AG10803 (cell line): ENCODE measurements at places on chromosomes 12 and 14.

- DNase-seq, result no peak
Measured at GRCh38 chr12:131432532-131433260, 278.2 kb upstream of the SFSWAP start.

DNA sequence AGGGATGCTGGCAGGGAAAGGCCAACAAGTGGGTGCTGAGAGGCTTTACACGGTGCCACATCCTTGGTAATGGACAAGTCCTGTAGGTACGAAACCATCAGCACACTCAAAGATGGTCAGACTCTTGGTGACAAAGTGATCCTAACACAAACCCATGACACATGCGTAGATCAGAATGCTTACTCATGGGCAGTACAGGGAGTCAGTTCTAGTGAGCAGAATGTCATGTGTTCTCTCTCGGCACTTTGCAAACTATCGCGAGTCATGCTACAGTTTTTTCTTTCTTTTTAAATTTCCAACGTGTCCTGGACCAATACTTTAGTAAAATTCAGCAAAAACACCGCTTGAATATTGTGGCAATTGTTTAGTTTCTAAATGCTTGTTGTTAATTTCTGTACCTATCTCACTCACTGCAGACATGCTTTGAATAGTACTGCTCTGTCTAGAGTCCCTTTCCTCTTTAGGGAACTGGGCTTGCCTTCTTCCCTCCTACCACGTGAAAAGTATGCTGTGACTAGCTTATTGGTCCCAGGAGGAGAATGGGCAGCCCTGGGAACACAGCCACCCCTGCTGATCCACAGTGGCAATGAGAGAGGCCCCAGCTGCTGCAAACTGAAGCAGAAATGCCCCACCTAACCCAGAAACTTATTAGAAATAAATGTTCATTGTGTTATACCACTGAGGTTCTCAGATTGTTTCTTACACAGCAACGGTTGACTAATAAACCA is 62.4 kb downstream of the UBR7 start:
- DNase-seq, result peak; percentile 57

DNA sequence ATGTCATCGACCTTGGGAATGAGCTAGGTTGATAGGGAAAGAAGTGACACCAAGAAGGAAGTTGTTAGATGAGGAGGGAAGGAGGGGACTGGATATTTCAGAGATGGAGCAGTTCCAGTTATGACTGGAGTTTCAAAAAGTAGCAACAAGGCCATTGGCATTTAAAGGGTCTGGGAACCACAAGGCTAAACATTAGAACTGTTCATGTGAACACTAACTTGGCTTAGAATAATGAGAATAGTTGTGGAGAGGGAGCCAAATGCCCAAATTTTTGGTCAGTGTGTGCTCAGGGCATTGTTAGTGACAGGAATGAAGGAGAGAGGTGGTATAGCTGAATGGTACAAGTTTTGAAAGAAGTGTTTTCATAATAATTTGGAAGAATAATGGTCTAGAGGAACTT is 16.8 kb downstream of the IFT43 start:
- no peak for DNase-seq

GRCh38 chr14:91360490-91361232 is 57.0 kb downstream of the CCDC88C start:
- DNase-seq, result no peak

- no peak for DNase-seq
Measured at GRCh38 chr14:96405677-96406076, 13.7 kb downstream of the AK7 start.

- DNase-seq, result peak; percentile 63
Measured at GRCh38 chr12:57816855-57817151, 1.7 kb downstream of the AVIL start.

DNA sequence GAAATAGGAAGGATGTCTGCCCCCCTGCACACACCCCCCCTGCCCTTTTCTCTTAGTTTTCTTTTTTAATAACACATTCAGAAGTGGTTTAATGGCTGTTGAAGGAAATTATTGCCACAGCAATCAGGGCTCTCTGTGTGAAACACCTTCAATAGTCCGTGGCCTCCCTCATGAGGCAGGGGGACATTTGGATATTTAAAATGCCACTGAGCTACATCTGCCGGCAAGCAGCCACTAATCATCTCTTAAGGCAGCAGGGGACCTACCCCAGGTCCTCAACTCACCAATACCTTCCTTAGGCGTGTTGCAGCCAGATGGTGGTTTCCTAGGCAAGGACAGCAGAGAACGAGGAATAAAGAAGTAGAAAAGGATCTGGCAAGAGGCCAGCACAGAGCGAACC is 283.2 kb downstream of the TTC8 start:
- DNase-seq, result no peak

- DNase-seq, result no peak
Measured at GRCh38 chr12:111775205-111776193, 8.8 kb downstream of the ALDH2 start.

DNA sequence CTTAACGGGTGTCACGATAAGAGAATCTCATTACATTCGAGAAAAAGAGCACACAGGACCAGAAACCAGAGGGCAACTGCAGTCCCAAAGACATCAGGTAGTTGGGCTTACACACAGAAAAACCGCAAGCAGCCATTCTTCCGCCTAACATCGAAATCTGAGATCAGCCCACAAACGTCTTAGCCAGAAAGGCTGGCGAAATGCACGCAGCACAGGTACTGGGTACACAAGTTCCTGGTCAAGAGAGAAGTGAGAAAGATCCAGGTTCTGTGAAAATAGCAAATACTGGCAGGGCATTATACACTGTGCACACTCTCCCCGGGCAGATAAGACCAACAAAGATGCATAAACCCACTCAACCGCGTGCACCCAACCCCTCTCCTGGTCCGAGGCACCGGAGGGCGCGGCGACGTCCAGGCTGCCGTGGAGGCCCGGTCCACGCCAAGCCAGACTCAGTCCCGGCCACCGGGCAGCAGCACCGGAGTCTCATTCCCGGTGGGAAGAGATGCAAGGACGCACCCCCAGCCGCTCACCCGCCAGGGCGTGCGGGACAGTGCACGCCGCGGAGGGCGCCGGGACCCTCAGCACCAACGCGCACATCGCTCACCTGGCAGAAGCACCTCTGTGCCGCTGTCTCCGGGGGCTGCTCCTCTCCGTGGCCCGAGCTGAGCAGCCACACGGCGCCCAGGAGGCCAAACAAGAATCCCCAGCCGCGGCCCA is 437 bp downstream of the ERO1A start:
- peak; percentile 30 for DNase-seq

DNA sequence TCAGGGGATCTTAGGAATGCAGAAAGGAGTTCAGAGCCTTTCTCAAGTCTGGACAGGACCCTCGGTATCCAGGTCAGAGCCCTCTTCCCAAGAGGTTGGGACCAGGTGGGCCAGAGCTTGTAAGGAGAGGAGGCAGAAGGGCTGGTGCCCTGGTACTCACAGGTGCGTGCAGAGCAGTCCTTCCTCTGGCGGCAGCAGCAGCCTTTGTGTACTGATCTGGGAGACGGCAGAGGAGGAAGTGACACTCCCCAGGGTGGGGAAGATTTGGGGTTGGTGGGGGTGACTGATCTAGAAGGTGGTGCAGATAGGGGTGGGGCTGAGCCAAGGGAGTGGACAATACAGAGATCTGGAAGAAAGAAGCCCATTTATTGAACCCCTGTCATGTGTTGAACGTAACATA is at the start of gene ITGB7:
Gene ITGB7 (minus strand): TSS at position 210 of the 400 bp plus-strand sequence. CDS start 6,808 bp downstream, outside the sequence.
- DNase-seq, result no peak

- peak; percentile 3 for DNase-seq
Measured at GRCh38 chr12:113555226-113555625, 83.6 kb upstream of the LHX5 start.

- DNase-seq, result no peak
Measured at GRCh38 chr12:31298515-31298910, 27.4 kb downstream of the SINHCAF start.

DNA sequence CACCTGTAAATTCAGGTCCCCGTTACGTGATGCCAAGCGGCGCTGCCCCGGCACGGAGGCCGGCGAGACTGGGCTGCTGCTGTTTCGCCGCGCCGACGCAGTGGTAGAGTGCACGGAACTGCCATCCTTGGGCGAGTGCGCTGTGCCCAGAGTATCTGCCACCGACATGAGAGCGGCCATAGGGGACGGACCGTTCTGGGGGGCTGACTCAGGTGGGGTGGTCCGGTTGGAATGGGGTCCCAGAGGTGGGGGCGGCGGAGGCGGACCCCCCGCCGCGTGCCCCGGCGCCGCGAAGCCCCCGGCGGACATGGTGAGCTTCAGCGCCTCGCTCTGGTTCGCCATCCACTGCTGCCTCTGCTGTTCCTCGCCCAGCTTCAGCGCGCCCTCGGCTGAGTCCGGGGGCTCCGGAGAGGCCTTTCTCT is 2.8 kb downstream of the IRF2BPL start:
- no peak for DNase-seq

GRCh38 chr12:67802731-67803130 is 154.2 kb downstream of the DYRK2 start:
- no peak for DNase-seq

DNA sequence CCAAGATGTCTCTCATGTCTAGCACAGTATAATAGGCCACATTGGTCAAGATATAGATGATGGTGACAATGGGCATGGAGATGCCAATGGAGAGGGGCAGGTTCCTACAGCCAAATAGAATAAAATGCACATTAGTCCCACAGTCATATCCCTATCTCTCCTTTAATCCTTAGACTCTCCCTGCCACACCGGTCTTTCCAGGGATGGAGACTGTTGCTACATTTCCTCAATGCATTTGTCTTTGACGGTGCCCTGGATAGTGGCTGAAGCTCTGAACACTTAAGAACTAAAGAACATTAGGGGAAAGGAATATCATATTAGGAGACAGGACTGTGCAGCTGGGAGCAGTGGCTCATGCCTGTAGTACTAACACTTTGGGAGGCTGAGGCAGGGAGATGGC is 9.7 kb downstream of the OXA1L start:
- DNase-seq, result no peak

DNA sequence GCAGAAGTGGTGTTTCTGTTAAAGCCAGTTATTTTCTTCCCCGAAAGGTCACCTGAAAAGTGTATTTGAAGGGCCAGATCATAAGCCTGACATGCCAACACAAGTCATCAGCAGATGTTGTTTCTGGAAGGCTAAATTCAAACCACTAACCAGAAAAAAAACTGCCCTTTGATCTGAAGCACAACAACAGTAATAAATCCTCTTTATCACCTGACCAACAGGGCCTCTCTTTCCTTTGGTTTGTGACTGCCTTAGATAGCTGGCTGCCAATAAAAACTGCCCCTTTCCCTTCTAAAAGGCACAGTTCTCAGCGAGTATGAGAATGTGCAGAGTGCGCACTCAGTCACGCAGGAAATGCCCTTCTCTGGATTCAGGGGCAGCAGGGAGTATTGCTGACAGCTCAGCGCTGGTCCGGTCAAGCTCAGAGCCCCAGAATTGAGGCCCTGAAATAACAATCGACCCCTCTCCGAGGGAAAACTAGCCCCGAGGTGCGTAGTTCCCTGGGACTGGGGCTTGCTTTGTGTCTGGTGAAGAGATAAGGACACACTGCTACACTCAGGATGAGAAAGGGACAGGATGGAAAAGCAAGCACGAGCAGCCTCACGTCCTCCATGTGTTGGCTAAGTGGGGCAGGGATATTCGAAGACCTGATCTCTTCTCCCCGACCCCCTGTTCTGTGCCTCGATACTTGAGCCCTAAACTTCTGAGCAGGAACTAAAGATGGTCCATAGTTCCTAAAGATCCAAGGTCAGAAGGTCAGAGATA is 184.2 kb upstream of the GZMB start:
- DNase-seq, result no peak

DNA sequence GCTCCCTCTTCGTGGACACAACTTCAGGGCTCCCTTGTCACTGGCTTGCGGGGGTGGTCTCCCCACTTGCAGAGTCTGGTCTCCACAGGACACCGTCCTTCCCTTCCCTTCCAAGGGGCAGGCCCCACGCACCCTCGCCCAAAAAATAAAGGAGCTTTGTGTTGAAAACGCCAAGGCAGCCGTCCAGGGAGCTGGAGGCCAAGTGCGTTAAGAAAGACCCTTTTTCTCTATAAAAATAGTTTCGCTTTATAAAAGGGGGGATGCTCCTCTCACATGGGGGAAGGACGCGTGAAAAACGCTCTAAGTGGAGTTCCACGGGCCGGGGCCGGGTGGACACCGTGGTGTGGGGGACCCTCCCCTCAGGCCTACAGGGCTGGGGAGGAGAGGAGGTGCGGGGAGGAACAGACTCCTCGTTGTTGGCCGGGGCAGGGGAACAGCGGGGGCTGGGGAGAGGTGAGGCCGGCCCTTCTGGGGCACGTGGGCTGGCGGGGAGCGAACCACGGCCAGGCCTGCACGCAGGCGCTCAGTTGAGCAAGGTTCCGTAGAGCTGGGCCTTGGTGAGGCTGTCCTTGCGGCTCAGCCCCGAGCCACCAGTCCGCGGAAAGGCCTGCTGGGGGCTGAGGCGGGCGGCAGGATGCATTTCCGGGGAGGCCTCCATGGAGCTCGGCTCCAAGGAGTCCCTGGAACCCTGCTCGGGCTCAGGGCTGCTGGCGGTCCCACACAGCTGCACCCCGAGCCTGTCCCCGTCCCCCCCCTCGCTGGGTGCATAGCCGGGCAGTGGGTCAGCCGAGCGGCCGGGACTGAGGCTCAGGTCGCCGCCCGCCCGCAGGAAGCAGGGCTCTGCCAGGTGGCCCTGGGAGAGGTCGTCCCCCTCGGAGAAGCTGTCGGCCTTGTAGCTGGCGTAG is 49.5 kb downstream of the BEGAIN start:
- DNase-seq, result no peak

DNA sequence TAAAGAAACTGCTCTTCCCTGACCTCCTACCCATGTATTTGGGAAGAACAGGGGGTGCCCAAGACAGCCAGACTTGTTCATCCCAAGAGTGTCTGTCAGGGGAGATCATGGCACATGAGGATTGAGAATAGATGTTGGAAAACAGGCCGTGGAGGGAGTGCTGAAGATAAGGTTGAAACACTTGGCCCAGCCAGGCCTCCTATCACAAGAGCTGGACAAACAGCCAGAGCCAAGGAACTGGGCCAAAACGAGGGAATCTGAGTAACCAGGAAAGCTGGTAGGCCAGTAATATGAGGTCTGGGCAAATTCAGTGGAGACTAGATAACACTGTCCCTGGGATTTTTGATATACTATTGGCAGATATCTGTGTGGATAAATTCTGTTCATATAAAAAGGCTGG is 161.7 kb downstream of the TMX1 start:
- no peak for DNase-seq

DNA sequence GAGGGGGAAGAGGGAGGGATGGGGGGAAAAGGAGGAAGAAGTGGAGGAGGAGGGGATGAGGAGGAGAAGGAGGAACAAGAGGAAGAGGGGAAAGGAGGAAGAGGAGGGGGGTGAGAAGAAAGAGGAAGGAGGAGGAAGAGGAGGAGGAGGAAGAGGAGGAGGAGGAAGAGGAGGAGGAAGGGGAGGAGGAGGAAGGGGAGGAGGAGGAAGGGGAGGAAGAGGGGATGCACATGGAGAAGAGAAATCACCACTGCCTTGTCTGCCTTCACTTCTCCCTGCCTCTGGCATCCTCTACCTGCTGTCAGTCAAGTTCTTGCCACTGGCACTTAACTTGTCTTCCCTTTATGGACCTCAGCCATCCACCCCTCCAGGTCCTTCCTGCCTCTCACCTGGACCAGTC is 59.9 kb downstream of the TTC9 start:
- DNase-seq, result no peak

GRCh38 chr12:83769151-83769550 is 1082.4 kb downstream of the TMTC2 start:
- no peak for DNase-seq
